ENCODE measurements at places on chromosomes 16 and 17.

- no peak overlapping the region for H3K27ac ChIP-seq
- peaks cover 26% of the 10 kb centered on the region for H3K4me1 ChIP-seq
- no peaks in the 10 kb centered on the region for H3K27me3 ChIP-seq
- peak; percentile 74 for DNase-seq
- H3K36me3 ChIP-seq, result no peaks in the 10 kb centered on the region
- no peak overlapping the region for H3K4me3 ChIP-seq
Observed at GRCh38 chr17:82300707-82301270, 16.6 kb downstream of the CD7 start.

DNA sequence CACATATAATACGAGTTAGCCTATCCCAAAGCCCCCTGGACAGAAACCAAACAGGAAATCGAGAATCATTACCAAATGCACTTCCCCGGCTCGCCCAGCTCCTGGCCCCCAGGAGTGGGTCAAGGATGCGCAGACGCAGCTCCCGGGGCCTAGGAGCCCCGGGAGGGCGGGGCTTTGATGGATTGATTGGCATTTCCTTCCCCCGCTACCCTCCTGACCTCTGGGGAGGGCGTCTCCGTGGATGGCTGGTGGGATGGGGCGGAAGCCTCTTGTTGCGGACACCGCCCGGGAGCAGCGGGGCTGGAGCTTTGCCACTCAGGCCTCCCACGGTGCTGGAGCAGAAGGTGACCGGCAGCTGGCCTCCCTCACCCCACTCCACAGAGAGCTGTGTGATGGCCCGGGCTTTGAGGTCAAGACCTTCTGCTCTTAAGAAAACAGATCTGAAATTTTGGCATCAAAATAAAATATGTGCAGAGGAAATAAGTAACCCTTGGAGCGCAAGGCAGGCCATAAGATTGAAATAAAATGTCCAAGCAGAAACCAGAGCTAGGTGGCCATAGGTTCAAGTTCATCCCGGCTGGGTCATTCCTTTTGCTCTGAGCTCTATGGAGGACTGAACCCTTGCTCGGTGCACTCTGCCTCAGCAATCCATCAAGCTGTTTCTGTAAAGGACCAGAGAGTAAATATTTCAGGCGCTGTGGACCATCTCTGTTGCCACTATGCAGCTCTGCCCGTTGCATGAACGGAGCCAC lies 262.3 kb downstream of the SOX9 start:
- no peak overlapping the region for H3K4me3 ChIP-seq
- H3K4me1 ChIP-seq, result no peaks in the 10 kb centered on the region
- no peaks in the 10 kb centered on the region for H3K27me3 ChIP-seq
- H3K36me3 ChIP-seq, result no peaks in the 10 kb centered on the region
- no peak for DNase-seq

- peak overlapping the region; percentile 69 for H3K27ac ChIP-seq
- DNase-seq, result no peak
- no peaks in the 10 kb centered on the region for H3K27me3 ChIP-seq
- peak overlapping the region; percentile 98 for H3K4me3 ChIP-seq
- H3K36me3 ChIP-seq, result no peaks in the 10 kb centered on the region
Observed at GRCh38 chr17:78379131-78379491, 662 bp downstream of the PGS1 start.

DNA sequence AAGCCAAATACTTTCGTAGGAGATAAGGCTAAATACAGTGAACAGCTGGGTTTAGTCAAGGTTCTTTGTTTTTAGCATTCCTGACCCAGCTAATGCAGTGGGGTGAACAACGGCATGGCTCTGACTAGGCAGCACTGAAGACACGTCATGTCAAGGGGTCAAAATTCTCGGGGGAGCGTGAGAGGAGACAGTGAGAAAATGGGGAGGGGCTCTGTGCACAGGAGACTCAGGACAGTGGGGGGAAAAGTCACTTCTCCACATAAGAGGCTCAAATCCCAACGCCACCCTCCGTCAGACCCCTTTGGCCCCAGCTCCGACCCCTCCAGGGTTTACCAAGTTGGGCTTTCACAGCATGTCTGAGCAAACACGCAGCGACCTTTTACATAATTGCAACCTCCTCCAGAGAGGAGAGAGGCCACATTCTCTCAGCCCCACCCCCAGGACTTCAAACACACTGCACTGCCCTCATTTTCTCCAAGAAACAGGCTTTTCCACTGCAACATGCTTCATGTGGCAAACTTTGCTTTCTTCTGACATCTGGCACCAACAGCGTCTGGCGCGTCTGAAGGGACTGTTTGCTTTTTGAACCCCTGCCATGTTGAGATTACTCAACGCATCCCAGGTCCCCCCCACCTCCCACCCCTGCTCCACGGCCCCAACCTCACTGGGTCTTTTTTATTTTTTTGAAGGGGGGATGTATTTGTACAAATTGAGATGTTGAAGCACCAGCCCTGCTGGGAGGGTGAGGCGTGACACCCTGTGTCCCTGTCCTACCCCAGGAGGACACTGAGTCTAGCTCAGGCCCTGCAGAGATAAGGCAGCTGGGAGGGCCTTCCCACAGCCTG lies 30.0 kb downstream of the AXIN2 start:
- H3K27ac ChIP-seq, result no peak overlapping the region
- H3K4me1 ChIP-seq, result peaks cover 4% of the 10 kb centered on the region
- no peak for DNase-seq
- no peak overlapping the region for H3K4me3 ChIP-seq

Measured in right lobe of liver (tissue), 6 donors.